ENCODE measurements at places on chromosomes 5 and 9.
A peak's percentile ranks its signal among the peaks of the same experiment; 100 is the strongest.

- DNase-seq, result no peak
Observed at GRCh38 chr5:170755679-170756456, 27.7 kb upstream of the GABRP start.

GRCh38 chr5:179304466-179304865 is 40.8 kb downstream of the ADAMTS2 start:
- DNase-seq, result no peak

GRCh38 chr5:109034306-109034705 is 286.6 kb downstream of the FER start:
- DNase-seq, result no peak

GRCh38 chr5:127685662-127686061 is 17.5 kb upstream of the CCDC192 start:
- DNase-seq, result no peak

DNA sequence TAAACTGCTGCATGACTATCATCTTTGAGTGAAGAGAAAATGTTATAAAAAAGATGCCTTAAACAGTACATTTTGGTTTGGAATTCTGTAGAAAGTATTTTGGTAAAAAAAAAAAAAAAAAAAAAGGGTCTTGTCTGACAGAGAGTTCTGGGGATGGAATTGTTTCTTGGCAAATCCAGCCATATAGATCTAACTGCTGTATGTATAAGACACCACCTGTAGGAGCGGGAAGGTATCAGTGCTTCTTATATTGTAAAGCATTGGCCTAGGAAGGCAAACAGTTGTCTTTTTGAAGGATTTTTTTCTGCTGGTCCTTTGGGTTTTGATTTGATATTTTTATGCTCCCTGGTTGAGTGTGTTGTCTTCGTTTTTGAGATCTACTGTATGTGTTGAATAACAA is 2.8 kb downstream of the PURA start:
- DNase-seq, result no peak

- DNase-seq, result no peak
Observed at GRCh38 chr9:129673602-129674001, 8.2 kb downstream of the PRRX2 start.

- DNase-seq, result no peak
Observed at GRCh38 chr5:65041296-65042158, 272.8 kb downstream of the CWC27 start.

- DNase-seq, result no peak
Observed at GRCh38 chr9:133874060-133874657, 118.0 kb downstream of the VAV2 start.

- DNase-seq, result no peak
Observed at GRCh38 chr5:178531786-178532185, 58.4 kb downstream of the COL23A1 start.

DNA sequence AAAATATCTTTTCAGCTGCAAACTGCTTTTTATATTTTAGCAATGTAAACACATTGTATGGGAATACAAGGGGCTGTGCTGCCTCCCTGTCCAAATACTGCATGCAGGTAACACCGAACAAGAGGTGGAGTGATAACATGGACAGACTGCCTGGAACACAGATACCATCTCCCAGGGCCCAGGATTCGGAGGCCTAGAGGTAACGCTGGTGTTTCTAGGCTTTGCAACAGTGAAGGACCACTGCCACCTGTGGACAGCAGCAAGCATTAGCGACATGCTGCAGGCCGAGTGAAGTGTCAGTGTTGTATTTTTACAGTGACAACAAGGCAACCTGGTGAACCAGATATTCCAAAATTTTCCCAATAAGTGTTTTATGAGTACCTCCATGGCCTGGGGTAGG is 379.1 kb downstream of the DMRT2 start:
- no peak for DNase-seq

GRCh38 chr9:69916950-69917349 is 96.3 kb downstream of the CFAP95 start:
- no peak for DNase-seq

- DNase-seq, result no peak
Observed at GRCh38 chr9:126619361-126620135, 5.8 kb downstream of the LMX1B start.

DNA sequence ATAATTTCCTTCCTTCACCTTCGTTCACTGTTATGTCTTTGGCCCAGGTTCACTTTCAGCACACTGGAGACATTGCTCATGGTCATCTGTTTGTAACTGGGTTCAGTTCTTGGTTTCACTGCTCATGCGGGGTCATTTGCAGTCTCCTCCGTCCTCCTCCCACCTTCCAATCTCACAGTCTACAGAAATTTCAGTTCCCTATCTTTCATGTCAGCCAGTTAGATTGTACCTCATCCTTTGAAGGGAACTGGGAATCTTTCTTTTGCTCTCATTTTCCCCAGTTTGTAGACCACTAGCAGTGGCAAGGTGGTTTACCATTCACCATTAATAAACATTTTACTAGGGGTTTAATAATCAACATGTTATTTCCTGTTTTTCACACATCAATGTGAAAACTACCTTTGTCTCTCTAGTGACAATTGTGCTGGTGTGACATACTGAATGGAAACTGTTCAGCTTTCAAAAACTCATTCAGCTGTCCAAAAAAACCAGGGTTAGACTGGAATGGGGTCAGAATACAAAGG is 100.9 kb upstream of the IL6ST start:
- DNase-seq, result no peak

DNA sequence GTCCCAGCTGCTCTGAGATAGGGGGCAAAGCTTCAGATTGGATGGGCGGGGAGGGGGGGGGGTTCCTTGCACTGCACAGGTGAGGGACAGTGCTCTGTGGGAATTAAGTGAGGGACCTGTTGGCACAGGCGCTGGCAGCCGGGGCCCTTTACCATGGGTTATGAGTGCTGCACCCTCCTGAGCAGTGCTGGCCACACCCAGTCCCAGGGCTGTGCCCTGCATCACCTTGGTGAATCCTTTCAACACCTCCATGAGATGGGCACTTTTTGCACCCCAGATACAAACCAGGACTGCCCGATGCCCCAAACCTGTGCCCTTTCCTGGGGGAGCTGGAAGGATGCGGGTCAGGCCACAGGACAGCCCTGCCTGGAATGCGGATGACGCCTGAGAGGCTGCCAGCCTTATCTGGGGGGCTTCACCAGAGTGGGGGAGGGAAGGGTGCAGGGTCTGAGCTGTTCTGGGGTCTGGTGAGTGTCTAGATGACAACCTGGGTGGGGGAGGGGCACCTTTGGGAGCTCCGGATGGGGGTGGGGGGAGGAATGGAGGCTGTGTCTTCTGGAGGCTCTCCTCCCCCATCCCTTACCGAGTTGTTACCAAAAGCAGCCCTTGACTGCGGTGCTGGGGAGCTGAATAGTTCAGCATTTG is 5.2 kb downstream of the CRB2 start:
- DNase-seq, result no peak

- DNase-seq, result no peak
Observed at GRCh38 chr9:98271479-98271878, 16.0 kb upstream of the TBC1D2 start.

- DNase-seq, result no peak
Observed at GRCh38 chr5:111950660-111951059, 193.7 kb upstream of the NREP start.

DNA sequence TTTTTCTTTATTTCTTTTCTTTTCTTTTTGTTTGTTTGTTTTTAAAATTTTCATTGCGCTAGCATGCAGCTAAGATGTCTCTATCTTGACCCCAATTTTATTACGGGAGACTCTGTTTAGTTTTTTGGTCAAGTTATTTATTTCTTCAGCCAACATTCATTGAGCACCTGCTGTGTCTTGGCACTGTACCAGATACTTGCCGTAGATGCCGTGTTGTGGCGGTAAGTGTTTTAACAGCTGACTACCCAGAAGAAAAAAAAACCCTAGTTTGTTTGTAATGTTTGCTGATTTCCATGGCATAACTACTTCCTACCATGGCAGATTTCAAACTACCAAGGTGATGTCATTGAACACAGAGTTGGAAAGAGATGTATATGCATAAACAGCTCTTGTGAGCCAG is 65.0 kb downstream of the UGCG start:
- no peak for DNase-seq

DNA sequence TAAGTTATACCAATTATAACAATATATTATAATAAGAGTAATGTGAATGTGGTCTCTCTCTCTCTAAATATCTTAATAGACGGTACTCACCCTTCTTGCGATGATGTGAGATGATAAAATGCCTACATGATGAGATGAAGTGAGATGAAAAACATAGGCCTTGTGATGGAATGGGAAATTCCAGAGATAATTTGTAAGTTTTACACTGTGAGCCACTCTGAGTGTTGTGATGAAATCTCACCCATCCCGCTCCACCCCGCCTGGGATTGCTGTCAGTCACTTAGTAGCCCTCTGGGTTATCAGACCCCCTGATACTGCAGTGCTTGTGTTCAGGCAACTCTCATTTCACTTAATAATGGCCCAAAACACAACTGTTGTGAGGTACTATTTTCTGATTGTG is 10.5 kb downstream of the SUSD3 start:
- DNase-seq, result no peak

DNA sequence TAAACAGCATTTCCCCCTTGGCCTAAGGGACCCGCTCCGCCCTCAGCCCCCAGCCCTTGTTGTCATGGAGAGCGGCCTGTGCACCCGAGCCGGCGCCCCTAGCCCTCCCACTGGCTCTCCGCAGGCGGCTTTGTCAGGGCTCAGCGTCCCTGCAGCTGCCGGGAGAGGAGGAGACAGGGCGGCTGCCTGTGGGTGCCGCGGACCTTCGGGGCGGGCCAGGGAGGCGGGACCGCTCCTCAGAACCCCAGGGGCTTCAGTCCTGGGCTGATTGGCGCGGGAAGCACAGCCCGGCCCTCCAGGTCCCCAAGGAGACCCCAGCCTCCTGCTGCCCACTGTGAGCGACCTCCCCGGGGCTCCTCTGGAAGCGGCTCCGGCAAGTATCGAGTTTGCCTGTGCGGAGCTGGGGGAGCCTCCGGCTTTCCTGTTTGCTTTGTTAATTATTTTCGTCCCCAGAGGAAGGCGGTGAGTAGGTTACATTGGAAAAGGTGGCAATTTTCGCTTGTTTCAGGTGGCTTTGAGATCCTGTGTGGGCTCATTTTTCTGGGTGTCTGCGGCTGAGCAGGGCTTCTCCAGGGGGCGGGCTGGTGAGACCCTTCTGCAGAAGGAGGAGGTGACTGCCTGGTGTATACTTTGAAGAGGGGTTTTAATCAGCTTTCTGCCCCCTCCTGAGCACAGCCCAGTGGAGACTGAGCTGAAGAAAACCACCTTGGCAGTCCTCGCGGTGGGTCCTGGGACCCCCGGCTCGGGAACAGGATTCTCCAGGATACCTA is at the start of gene FGD3:
Gene FGD3, plus strand, starts transcription at position 256 of the 770 bp plus-strand sequence. CDS start 28,734 bp downstream, outside the sequence.
- DNase-seq, result peak; percentile 24

DNA sequence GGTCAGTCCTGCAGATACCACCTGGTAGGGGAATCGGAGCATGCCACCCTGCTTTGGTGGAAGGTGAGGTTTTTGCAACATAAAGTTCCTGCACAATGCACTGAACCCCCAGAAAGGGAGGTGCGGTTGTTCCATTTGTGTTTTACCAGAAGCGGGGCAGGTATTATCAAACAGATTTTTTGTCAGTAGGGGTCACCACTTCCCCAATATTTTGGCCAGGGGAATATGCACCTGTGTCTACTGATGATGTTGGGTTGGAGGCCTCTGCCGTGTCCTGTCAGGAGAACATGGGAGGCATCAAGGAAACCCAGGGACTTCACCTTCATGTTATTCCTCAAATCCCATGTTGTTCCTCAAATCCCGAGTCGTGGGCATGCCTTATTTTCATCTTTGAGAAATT is 438.7 kb downstream of the NTRK2 start:
- no peak for DNase-seq
